ENCODE measurements at places on chromosomes 6 and 20.

DNA sequence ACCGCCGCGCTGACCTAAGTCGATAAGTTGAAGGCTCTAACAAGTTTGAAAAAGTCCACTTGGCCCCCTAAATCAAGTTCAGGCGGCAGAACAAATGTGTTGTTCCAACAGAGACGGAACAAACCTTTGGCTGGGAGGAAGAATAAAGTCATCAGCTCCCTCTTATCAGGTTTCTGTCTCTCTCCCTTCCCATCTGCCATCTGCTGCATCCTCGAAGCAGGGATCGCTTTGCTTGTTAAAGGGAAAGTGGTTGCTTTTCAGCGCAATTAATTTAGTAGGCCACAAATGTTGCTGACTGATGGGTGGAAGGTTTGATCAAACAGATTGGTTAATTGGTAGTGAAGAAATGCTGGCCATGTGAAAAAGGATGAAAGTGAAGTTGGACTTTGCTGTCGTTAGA is 64.3 kb downstream of the CDH4 start:
- DNase-seq: no peak

GRCh38 chr20:58713801-58714339 is 21.3 kb downstream of the NPEPL1 start:
- no peak for DNase-seq

DNA sequence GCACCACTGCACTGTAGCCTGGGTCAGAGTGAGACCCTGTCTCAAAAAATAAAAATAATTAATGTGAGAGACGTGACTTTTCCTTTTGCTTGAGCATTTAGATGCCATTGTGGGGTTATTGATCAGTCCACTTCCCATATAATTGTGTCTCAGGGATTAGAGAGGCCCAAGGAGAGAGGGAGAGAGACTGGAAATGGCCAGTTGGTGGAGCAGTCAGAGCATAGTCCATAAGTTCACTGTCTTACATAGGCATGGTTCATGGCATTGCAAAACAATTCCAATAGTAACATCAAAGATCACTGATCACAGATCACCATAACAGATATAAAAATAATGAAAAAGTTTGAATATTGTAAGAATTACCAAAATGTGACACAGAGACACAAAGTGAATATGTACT is 15.2 kb upstream of the SDHAF4 start:
- no peak for DNase-seq

GRCh38 chr6:109687271-109687761 is 3.7 kb downstream of the AK9 start:
- no peak for DNase-seq

- DNase-seq: no peak
These were observed 12.2 kb downstream of the PRL start for GRCh38 chr6:22284666-22285065.
